ENCODE measurements at places on chromosomes 13 and 19.
A peak's percentile ranks its signal among the peaks of the same experiment; 100 is the strongest.

DNA sequence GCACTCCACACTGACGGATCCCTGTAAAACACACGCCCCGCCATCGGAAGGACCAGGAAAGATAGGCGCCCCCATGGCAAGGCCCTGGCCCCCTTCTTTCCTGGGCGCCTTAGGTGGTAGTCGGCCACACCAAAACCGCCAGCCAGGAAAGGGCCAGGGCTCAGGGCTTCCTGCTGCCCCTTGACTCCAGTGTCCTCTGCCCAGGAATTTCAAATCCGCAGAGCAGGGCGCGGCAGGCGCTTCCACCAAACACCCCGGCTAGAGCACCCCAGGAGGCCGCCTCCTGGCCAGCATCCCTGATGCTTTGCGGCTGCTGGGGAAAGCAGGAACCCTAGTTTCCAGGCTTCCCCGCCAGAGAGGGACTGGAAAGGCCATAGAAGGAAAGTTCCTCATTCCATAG, 57.5 kb downstream of the ZNF726 start:
- no peak for DNase-seq

- DNase-seq = no peak
Observed at GRCh38 chr13:111239764-111240670, 80.4 kb upstream of the TEX29 start.

DNA sequence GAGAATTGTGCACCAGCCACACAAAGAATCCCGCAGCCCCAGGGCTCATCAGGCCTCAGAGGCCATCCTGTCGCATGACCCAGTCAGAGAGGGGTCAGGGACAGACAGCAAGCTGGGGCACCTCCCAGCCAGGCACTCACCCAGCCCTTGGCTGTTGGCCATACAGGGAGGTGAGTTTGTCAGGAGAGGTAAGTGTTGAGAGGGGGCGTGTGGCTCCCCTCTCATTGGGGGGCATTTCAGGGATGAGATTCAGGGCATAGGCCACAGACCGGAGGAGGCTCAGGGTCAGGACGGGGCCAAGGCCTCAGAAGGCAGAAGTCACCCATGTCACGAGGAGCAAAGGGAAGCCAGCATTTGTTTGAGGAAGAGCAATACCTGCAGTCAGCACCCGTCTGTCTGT, 37.1 kb downstream of the MYO9B start:
- DNase-seq = no peak

GRCh38 chr13:25912961-25913360, 138.9 kb downstream of the SHISA2 start:
- no peak for DNase-seq

DNA sequence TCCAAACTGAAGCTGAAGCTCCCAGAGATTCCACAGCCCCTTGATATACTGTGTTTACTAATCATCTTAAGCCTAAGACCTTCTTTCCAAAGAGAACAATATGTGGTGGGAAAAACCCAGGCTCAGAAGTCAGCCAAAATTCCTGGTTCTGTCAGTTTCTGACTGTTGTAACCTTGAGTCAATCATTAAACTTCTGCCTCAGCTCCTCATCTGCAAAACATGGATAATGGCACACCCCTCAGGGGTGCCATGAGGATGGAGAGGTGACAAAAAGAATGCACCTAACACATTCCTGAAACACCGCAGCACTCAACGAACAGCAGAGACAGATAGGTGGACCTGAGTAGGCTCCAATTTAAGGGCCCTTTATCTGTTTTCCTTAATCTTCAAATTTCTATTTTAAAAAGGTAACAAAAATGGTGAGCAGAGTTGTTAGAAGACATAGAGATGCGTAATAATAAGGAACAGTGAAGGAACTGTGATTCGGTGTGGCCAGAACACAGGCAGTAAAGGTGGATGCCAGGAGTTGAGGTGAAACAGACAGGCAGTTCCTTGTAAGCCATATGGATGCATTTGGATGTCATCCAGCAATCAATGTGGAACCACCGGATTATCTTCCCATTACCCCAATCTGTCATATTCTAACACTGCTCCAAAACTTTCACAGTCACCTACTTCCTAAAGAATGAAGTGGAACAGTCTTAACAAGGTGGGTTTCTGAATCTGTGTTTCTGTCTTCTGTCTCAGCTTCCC, 56.6 kb upstream of the DOCK9 start:
- no peak for DNase-seq

GRCh38 chr13:34153428-34154180, 335.7 kb downstream of the RFC3 start:
- no peak for DNase-seq

DNA sequence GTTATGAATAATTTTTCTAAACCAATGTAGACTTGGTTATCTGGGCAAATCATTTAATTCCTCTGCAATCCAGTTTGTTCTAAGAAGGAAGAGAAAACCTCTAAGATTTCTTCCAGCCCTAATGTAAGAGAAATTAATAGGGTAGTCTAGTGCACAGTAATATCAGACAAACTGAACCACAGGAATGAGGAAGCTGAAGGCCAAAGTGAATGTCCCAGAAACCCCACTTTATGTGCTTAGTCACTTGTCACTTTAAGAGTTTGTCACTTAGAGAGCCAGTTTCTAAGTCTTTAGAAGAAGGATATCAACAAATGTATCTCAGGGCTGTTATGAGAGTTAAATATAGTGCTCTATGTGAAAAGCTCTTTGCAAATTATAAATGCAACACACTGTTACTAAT, 750.6 kb downstream of the DIAPH3 start:
- DNase-seq = no peak

DNA sequence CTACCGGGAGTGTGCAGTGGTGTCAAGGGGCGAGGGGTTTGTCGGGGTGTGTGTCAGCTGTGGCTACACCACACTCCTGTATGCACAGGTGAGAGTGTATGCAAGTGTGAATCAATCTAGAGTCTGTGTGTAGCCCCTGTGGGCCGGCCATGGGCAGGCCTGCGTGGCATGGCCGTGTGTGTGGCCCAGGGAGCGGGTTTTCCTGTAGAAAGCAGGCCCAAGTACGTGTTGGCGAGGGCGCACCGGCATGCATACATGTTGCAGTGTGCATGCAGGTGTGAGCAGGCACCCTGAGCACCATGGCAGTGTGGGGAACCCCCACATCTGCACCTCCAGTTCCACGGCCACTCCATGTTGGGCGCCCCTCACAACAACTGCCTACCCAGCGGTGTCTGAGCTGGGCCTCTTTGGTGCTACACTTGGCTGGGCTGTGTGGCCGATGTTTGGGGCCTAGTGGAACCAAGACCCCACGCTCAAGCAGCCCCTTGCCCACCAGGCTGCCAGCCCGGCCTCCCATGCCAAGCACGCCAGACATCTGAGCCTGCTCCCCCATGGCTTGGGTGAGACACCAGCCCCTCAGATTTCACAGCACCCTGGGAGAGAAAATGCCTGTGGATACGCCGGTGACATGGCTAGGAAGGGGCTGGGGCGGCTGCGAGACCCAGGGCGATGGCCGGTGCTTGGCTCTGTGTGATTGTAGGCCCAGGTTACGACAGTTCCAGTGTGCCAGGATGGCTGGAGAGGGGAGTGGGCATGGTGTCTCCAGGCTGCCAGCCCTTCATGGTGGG, 2.1 kb downstream of the NFIX start:
- no peak for DNase-seq

- no peak for DNase-seq
Observed at GRCh38 chr13:72435251-72435650, 292.2 kb downstream of the MZT1 start.

GRCh38 chr13:104105418-104106355, 1039.5 kb upstream of the SLC10A2 start:
- DNase-seq = no peak

- DNase-seq = peak; percentile 21
Observed at GRCh38 chr19:56748378-56748777, 76.8 kb upstream of the ZNF835 start.

DNA sequence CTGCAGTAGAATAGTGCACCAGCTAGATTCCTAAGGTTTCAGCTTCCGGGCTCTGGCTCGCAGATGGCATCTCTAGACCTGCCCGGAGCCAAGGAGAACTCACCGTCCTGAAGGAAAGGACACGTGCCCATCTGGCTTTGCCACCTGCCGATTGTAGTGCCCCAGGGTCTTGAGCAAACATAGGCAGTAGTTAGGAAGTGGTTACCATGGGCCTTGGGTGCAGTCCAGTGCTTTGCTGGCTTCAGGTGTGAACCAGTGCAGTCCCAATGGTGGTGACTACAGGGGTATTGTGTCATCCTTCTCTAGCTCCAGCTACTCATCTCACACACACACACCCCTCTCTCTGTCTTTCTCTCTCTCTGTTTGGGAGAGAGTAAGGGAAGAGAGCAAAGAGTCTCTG, 61.4 kb upstream of the TEX29 start:
- DNase-seq = no peak

DNA sequence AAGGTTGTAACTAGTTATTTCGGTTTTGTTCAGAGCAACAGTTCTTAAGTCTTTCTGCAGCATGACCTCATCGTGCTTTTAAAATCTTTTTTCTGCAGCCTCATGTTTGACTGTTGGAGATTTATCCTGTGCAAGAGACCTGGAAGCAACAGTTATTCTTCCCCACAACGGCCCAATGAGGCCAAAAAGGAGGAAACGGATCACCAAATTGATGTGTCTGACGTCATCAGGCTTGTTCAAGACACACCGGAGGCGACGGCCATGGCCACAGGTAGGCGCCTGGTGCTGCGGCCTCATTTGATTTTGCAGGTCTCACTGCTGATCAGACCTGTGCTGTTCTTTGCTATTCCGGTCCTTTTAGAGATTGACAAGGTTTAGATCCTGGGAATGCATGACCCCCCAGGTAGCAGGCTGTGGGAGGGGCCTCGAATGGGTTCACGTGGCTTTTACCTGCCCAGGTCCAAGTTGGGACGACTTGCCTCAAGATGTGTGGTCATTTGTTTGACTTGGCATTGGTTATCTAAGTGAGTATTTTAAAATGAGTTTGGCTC, 66.8 kb upstream of the MCF2L start:
- no peak for DNase-seq

DNA sequence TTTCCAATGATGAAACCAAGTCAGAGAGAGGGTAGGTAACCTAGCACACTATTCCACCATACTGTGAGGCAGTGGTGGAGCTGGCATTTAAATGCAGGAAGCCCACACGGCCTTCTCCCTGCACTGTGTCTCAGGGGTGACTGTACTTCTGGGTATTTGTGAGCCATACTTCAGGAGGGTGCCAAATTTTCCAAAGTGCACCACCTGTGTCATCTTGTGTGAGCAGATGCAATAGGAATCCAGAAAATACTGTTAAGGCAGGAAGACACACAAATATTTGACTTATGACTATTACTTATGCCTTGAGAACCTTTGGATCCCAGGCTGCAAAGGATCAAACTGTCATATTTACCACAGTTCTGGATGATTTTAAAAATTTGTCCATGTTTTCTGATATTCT, 17.3 kb downstream of the ZNF229 start:
- no peak for DNase-seq

- DNase-seq = no peak
Observed at GRCh38 chr13:112253631-112254030, 122.5 kb upstream of the SPACA7 start.

GRCh38 chr13:90974249-90974975, 373.1 kb upstream of the MIR17HG start:
- no peak for DNase-seq

- no peak for DNase-seq
Observed at GRCh38 chr13:99657848-99658260, 156.6 kb downstream of the TM9SF2 start.

DNA sequence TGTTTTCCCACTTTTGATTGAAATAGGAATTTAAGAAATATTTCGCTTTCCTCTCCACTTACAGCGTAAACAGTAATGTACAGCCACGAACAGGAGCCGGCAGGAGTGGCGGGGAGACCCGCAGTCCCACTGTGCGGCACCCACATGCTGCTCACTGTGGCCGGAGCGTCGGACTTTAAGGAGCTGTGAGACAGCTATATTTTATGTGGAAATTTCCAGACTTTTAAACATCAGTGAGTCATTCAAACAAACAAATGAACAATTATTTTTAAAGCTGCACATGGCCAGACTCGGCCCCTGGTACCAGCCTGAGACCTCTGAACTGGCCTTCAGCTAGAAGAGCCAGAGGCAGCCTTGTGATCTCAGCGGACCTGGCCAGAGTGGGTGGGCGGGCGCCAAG, 52.5 kb downstream of the CRYL1 start:
- no peak for DNase-seq

GRCh38 chr13:41915081-41915480, 45.8 kb downstream of the VWA8 start:
- no peak for DNase-seq

DNA sequence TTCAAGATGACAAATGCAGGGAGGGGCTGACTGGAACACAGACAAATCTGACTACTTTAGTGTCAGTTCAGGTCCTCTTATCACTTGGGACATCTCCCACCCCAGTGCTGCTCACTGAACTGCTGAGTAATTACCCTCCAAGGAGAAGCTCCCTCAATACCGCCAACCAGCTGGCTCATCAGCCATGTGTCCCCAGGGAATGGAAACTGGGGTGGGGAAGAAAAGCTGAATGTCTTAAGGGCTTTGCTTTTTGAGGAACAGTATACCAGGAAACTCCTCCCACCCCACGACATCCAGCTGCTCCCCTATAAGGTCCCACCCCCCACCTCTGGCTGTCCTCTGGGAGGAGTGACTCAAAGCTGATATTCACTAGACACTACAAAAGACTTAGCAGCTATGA, 2.0 kb downstream of the ZNF823 start:
- DNase-seq = no peak

DNA sequence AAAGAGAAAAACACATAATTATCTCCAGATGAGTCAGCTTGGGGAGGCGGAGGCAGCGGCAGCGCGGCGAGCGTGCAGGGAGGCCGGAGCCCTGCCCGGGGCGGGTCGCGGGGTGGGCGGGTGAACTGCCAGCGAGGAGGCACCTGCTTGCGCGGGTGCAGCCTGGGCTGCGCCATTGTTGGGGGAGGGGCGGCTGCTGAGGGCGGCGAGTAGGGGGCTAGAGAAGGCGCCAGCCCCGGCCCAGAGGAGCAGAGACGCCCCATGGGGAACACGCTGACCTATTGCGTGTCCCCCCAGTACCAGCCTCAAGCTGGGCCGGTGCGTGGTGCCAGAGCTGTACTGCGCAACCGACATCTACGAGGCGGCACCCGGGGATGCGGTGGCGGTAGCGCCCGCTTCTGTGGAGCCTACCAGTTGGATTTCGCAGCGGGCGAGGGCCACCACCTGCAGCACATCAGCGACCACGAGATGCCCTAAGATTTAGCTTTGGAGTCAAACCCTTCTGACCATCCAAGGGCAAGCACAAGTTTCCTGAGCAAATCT, 16.7 kb downstream of the ZNF100 start:
- DNase-seq = no peak

DNA sequence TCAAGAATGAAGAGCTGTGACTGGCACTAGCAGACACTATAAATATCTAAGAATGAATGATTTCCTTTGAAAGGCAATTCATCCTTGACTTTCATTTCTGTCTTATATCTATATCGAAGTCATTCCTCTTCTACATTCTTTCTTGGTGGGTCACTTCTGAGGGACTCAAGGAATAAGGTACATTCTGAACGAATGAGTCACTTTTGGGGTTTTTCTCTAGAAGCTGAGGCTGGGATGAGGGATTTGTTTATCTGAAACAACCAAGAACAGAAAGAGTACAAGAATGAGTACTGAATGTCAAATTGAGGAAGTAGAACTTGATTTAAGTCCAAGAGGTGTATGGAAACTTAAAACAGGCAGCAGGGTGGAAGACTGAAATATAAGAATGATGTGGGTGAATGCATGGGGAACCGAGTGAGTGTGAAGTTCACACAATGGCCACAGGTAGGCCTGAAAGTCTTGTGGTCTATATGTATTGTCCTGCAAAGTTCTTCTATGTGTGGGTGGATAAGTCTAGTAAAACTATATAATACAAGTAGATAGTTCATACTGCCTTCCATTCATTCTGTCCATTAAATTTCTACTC, 343.9 kb downstream of the OXGR1 start:
- DNase-seq = no peak

Data from left renal cortex interstitium (tissue), 4 donors.